Esophagus squamous epithelium (tissue), 5 donors: ENCODE measurements at places on chromosomes 3 and 15. TPM values are rescaled to one million over a fixed set of nuclear protein-coding genes. Genes with fewer than 3 reads are reported as not detected.
A peak's percentile ranks its signal among the peaks of the same experiment; 100 is the strongest.

GRCh38 chr15:32882955-32883354 lies 165.2 kb downstream of the GREM1 start:
- no peaks in the 10 kb centered on the region for H3K4me1 ChIP-seq
- no peaks in the 10 kb centered on the region for H3K36me3 ChIP-seq
- H3K27ac ChIP-seq, result no peak overlapping the region
- no peak overlapping the region for H3K4me3 ChIP-seq

DNA sequence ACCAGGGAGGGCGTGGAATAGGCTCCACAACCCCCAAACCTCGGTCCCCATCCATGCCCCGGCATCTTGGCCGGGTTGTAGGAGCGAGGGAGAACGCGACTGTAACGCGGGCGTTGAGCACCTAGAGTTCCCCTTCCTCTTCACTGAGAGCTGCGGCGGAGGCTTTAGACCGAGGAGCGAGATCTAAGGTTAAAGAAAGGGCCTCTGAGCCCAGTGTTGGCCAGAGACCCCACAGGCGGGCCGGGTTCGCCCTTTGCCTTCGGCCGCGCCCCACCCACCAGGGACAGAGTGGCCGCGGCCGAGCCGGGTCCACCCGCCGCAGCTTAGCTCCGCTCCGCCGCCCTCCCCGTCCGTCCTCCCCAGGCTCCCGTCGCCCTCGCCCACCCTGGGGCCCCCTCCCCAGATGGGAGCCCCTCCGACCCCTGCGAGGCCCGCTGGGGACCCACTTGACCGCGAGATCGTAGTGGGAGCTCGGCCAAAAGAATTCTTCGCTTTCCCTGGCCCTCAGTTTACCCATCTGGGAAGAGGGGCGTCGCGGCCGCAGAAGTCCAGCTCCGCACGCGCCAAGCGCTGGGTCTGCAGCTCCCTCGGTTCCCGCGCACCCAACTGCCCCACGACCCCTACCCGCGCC lies 425 bp downstream of the ANPEP start:
- no peak for DNase-seq
- peak overlapping the region; percentile 73 for H3K27ac ChIP-seq
- no peaks in the 10 kb centered on the region for H3K36me3 ChIP-seq
- H3K4me3 ChIP-seq, result peak overlapping the region; percentile 73

DNA sequence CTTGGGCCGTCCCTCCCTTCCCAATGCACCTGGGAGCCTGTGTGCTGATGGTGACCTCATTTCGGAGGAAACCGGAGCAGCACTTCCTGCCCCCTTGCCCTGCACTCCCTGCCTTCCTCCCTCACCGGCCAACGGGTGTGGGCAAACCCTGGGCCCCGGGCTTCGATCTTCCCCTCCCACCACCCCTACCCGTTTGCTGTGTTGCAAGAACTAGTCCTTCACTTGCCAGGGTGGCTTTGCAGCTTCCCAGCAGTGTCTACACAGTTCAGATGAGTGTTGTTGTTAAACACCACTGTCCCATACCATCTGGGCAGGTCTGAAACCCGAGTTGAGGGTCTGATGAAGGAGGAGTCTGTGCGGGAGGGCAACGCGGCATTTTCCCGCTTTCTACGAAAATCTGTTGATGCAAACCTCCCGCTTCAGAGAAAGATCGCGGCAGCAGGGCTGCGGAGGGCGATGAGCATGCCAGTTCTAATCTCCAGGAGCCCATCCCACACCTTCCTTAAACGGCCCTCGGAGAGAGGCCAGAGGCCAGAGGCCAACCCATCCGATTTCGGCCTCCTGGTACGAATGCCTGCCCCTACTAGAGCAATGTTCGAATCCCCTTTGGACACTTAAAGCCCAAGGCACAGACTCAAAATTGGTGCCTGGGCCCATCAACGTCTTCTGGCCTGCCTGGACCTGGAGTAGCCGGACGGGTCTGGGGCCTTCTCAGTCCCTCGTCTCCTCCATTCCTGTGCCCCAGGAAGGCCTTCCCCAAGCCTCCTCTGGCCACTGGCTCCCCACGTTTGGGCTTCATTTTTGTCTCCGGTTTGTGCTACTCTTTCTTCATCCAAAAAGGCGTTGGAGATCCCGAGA lies 35.7 kb upstream of the POLG start:
- DNase-seq, result no peak
- H3K27me3 ChIP-seq, result peaks cover 65% of the 10 kb centered on the region
- H3K36me3 ChIP-seq, result no peaks in the 10 kb centered on the region
- H3K27ac ChIP-seq, result no peak overlapping the region
- peaks cover 19% of the 10 kb centered on the region for H3K4me1 ChIP-seq

Gene PLA2G4E
- total RNA-seq, result 89.5 TPM
